ENCODE measurements at places on chromosomes 7 and 10.

DNA sequence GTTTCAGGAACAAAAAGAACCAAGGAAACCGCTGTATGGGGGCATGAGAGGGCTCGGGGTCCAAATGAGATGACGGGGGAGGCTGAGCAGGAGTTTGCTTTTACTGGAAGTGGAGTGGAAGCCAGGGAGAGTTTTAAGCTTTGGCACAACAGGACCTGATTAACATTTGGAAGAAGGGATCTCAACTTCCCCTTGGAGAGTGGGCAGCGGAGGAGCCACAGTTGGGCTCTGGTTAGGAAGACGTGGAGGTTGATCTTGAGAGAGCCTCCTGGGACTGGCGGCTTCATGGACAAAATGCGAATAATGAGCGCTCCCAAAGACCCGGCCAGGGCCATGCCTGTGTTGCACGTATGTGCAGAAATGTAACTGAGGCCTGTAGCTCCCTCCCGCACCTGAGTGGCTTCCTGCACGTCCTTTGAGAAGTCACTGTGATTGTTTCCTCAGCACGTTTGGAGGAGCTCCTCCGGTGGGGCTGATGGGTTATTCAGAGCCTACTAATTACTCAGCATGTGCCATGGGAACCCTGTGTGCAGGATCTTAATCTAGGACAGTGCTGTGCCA lies 595.3 kb upstream of the MGMT start:
- DNase-seq, result no peak

- no peak for DNase-seq
Observed at GRCh38 chr10:52100011-52100547, 214.0 kb upstream of the DKK1 start.

GRCh38 chr7:46035166-46035565 lies 114.1 kb upstream of the IGFBP3 start:
- DNase-seq, result no peak

DNA sequence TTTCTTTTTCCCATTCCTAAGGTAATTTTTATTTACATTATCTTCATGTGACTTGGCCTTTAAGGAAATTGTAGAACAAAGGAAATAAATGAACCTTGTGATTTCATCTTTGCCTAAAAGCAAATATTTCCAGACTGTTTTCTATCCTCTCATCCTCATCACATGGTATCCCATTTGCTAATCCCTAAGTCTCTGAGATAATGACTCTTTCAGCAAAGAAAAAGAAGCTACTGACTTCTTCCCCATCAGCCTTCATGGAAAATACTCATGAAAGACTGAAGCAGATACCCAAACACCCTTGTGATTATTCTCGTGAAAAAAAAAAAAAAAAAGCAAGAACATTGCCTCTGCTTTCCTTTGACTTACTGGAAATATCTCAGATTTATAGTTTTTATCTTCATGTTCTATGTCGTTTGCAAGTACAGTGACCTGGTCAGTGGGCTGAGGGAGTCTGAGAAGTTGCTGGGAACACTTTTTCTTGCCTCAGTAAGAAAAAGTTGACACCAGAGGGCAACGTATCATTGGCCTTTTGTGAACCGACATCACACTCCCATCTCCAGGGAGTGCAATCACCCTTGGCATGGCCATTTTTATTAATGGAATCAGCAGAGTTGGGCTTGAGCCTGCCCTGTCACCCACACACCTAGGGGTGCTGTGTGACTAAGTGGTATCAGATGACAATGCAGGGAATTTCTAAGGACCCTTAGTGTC lies 246.0 kb upstream of the KMT2E start:
- peak; percentile 21 for DNase-seq

DNA sequence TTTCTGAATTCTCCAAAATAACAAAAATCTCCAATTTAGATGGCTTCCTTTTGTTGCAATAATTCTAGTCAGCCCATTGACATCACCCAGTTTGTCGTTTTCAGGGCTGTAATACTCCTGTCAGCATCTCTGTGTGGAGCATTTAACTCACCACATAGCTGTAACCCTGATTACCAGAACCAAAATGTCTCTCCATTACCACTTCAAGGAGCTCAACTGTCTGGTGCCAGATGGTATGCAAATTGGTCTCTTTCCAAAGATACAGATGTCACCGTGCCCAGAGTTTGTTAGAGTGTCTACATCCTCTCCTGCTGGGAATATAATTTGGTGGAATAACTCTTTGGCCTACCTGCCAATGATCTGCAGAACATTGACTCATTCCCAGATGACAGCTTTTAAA lies 350.3 kb upstream of the POT1 start:
- DNase-seq, result no peak

- DNase-seq, result no peak
Observed at GRCh38 chr10:107898392-107898791, 733.9 kb upstream of the SORCS1 start.

DNA sequence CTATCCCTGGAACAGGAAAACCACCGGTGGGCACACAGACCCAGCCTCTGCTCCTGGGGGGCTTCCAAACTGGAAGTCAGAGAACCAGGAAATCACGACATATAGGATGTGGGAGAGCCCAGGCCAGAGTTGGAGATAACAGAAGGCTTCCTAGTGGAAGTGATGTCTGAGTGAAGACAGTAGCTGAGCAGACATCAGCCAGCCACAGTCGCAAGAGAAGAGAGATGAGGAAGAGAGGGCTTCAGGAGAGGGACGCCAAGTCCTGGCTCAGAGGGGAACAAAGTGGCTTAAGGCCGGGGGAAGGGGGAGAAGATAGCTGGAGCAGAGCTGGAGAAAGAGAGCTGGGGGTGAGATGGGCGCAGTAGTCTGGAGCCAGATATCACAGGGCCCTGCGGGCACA lies 30.9 kb upstream of the ELN start:
- DNase-seq, result no peak

DNA sequence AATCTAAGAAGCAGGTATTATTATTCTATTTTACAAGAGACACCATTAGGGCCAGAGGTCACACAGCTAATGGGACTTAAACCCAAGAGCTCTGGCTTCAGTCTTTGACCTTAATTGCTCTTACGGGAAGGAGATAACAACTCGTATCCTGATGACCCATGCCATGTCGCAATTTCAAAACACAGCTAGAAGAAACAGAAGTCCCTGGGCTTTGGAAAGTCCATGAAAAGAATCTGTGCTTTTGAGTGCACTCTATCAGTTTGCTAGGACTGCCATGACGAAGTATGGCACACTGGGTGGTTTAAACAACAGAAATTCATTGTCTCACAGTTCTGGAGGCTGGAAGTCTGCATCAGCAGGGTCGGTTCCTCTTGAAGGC lies 247.8 kb upstream of the AOAH start:
- DNase-seq, result peak; percentile 37

DNA sequence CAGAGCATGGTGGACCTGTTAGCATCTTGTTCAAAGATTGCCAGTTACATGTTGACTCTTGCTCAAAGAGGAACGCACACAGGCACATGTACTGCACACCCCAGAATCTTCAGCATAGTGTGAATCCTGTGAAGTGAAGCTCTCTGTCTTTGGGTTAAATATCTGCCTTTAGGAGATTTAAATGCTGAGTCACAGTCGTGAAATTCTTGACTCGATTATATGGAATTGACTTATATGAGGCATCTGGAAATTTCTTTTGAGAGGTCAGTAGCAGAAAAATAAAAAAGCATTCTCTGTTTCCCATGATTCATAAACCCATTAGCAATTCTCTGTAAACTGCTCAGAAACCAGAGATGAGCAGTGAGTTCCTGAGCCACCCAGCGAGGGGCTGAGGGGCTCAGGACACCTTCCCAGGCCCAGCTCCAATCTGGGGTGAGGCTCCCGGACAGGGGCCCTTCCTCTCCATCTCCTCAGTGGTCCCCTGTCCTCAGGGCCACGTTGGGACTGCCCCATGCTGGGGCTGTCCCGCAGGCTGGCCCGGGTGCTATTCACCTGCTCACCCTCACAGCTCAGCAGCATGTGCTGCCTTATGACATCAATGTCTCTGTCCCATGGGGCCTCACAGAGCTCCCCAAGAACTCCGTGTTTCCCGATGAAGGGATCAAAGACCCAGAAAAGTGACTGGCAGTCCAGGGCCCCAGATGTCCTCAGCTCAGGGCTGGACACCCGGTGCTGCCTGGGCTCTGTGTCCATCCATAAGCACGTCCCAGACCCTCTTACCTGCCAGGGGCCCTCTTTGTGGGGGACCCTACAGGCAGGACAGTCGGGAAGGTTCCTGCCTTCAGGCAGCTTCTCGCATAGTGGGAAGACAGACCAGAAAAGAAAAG lies 50.0 kb upstream of the INSIG1 start:
- DNase-seq, result no peak

DNA sequence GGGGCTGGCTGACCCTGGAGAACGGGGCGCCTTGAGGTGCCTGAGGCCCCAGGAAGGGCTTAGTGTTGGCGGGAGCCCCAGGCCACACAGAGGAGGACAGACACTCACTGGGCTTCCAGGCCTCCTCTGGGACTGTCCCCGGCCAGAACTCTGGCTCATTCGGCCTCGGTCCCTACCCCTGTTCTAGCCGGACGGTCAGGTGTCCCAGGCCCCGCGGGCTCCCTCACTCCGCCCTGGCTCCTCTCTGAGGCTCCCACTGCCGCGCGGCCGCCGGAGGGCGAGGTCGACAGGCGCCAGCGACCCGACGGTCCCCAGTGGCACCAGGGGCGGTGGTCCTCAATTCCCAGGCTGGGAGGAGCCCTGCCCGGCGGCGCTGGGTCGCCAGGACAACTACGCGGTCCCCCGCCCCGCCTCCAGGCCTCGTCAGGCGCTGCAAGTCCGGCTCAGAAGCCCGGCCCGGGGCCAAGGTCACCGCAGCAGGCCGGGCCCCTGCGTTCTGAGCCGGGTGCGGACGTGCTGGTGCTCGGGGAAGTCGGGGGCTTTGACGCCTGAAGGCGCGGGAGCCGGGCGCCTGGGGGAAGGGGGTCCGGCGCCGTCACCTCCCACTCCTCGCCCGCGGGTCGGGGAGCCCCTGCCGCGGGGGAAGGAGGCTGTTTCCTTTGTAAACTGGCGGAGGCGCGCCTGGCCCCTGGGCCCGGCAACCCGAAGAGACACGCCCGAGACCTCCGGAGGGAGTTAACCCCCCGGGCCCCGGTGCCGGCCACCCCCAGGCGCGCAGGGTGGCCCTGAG lies 1.1 kb upstream of the PWWP2B start:
- peak; percentile 81 for DNase-seq

- no peak for DNase-seq
Observed at GRCh38 chr10:103820101-103821062, 35.0 kb downstream of the SH3PXD2A start.

DNA sequence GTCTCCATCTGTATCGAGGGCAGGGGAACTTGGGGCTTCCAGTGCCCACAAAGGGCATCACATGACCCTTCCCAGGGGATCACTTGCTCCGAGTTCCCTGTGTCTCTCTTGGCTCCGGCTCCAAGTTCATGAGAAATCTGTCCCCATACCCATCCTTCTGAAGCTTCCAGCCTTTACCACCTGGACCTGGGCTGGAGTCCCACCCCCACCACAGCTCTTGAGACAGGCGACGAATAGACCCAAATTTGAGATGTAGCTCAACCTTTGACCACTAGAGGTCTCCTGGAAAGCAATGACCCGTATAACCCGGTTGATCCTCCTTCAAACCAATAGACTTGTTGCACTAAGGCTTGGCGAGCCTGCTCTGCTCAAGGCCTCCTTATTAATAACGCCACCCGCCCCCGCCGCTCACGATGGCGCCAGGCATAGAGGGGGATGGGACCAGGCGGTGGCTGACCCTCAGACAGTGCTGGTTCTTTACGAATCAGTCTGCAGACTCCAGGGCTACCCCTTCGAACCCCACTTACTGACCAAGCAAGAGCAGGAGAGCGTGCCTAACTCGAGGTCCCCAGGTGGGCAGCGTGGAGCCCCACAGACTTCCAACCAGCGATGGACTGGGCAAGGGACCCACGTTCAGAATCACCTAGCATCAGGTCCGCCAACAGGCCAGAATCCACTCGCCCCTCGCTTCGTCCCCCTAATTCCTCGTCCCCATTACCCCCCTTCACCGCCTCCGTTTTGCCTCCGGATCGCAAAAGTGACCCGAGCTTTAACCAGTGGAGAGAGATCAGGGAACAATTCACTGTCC lies 4.4 kb upstream of the ARID5B start:
- peak; percentile 80 for DNase-seq

All from neural progenitor cell (in vitro differentiated cells).